B cell (primary cell): ENCODE measurements at places on chromosomes 2 and 18.

DNA sequence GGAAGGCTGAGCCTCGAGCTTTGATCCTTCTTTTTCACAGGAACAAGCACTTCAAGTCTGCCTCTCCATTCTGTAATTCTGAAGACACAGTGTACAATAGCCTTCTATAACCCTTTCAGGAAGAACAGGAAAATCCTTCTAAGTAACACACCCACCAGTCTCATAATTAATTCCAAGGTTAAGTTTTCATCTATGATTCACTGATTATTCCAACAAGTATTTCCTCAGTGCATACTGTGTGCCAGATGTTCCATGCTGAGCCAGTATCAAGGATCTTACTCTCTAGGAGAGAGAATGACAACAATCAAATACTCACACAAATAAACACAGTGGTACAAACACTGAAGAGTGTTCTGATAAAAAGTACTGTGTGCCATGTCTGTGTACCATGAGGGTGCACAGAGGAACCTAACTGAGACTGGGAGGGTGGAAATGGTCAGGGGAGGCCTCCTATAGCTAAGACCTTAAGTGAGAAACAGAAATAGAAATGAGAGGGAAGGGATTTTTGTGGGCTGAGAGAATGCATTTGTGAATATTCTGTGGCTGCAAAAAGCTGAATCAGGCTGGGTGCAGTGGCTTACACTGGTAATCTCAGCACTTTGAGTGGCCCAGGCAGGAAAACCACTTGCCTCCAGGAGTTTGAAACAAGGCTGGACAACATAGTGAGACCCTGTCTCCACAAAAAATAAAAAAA, 7.3 kb upstream of the MTLN start:
- peaks cover 28% of the 10 kb centered on the region for H3K27me3 ChIP-seq
- H3K4me1 ChIP-seq = no peaks in the 10 kb centered on the region
- no peak for DNase-seq

DNA sequence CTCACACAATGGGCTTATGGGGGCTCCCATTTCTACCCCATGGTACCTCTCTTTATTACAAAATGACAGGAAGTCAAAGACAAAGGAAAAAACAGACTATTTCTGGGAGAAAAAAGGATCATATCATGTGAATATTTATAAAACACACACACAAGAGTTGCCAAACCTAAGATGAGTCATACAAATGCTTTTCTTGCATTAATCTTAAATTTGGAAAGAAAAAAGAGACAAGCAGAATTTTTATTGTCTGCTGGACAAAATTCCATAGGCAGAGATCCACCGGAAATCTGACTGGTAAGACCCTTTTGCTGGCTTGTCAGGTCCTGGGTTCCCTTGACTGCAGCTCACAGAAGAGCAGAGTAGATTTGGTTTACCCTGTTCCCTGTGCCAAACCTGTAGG, 1732.3 kb upstream of the PIK3C3 start:
- no peaks in the 10 kb centered on the region for H3K4me1 ChIP-seq
- H3K4me3 ChIP-seq = no peak overlapping the region
- no peaks in the 10 kb centered on the region for H3K27me3 ChIP-seq
- DNase-seq = no peak

DNA sequence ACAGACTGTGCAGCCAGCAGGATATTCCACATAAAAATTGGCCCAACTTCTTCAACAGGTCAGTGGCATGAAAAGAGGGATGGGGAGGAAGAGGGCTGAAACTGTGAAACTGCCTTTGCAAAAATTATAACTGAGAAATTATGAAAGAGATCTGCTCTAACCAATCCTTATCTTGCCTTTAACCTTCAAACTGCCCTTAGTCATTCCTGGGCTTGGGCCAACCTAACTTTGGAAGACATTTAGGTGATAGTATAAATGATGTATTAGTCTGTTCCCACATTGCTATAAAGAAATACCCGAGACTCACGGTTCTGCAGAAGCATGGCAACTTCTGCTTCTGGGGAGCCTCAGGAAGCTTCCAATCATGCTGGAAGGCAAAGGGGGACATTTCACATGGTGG, 74.5 kb downstream of the RPL31 start:
- H3K36me3 ChIP-seq = no peaks in the 10 kb centered on the region
- no peaks in the 10 kb centered on the region for H3K4me1 ChIP-seq
- no peak overlapping the region for H3K27ac ChIP-seq

DNA sequence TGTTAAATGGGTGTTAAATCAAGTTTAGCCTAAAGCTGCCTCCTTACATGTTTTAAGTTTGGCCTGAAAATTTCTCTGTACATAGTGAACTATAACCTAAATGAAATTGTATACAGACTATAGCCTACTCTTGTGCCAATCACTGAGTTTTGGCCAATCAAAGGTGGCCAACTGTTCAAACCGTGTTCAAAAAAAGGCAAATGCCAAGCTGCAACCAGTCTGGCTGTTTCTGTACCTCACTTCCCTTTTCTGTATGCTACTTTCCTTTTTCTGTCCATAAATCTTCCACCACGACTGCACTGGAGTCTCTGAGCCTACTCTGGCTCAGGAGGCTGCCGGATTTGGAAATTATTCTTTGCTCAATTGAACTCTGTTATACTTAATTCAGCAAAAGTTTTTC, 121.0 kb downstream of the SPOPL start:
- no peaks in the 10 kb centered on the region for H3K36me3 ChIP-seq
- no peak overlapping the region for H3K4me3 ChIP-seq
- no peaks in the 10 kb centered on the region for H3K27me3 ChIP-seq
- no peak for DNase-seq

GRCh38 chr2:31176742-31177141, 38.5 kb upstream of the GALNT14 start:
- no peaks in the 10 kb centered on the region for H3K27me3 ChIP-seq
- H3K36me3 ChIP-seq = no peaks in the 10 kb centered on the region
- H3K4me3 ChIP-seq = no peak overlapping the region
- H3K27ac ChIP-seq = no peak overlapping the region
- H3K4me1 ChIP-seq = peaks cover 4% of the 10 kb centered on the region
- no peak for DNase-seq

- H3K27ac ChIP-seq = no peak overlapping the region
- H3K4me3 ChIP-seq = no peak overlapping the region
- H3K36me3 ChIP-seq = no peaks in the 10 kb centered on the region
- no peaks in the 10 kb centered on the region for H3K27me3 ChIP-seq
- DNase-seq = no peak
Observed at GRCh38 chr2:68565273-68565672, 78.1 kb upstream of the PROKR1 start.

DNA sequence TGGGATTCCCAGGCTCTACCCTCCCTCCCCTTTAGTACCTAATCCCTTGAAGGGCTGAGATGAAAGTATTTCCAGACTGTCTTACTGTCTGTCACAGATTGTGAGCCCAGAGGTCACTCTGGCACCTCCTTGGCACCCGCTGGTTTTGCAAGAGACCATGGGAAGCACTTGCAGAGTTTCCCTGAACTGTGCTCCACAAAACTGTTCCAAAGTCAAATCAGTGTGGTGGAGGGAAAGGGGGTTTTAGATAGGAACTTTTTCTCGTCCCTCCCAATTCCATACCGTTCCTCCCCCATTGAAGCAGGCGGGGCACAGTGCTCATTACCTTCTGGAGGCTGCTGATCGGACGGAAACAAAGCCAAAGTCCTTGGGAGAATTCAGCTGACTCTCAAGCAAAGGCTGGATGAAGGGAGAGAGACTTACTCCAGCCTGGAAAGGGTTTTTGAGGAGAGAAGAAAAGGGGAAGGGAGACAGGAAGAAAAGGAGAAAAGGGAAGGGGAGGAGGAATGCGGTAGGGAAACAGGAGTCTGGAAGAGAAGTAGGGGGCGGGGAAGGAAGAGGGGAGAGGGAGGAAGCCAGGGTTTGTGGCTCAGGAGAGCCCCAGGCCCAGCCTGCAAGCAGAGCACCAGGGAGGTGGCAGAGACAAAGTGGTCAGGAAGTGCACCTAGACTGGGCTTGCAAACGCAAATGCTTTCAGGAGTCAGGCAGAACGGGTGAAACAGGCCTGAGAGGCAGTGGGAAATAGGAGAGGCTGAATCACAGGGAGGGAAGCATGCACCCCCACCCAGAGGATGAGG, 88.4 kb upstream of the SP3 start:
- H3K4me3 ChIP-seq = no peak overlapping the region
- H3K27me3 ChIP-seq = no peaks in the 10 kb centered on the region
- H3K4me1 ChIP-seq = no peaks in the 10 kb centered on the region
- DNase-seq = no peak
- no peaks in the 10 kb centered on the region for H3K36me3 ChIP-seq

DNA sequence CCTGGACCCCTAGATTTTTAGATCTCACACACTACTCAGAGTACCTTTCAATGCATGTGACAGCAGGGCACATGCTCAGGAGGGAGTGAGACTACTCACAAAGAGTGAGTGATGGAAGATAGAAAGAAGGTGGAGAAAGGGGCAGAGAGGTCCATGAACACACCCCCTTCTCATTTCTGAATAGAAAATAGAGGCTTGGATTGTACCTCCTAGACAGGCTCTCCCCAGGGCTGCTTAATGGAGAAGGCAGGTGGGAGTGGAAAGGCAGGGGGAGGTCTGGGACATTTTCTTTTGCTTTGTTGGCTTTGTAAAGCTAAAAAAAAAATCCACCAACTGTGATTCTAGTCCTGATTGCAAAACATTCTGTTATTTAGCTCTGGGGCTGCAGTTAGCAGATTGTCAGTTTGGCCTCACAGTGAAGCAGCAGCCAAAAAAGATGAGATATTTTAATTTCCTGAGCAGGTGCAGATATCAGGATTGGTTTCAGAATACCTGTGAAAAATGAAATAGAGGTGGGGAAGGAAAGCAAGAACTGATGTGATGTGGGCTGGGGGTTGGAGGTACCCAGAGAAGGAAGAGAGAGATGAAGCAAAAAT, 119.3 kb upstream of the GYPC start:
- no peak for DNase-seq
- no peak overlapping the region for H3K4me3 ChIP-seq
- peaks cover 5% of the 10 kb centered on the region for H3K27me3 ChIP-seq
- no peaks in the 10 kb centered on the region for H3K36me3 ChIP-seq
- H3K4me1 ChIP-seq = no peaks in the 10 kb centered on the region

DNA sequence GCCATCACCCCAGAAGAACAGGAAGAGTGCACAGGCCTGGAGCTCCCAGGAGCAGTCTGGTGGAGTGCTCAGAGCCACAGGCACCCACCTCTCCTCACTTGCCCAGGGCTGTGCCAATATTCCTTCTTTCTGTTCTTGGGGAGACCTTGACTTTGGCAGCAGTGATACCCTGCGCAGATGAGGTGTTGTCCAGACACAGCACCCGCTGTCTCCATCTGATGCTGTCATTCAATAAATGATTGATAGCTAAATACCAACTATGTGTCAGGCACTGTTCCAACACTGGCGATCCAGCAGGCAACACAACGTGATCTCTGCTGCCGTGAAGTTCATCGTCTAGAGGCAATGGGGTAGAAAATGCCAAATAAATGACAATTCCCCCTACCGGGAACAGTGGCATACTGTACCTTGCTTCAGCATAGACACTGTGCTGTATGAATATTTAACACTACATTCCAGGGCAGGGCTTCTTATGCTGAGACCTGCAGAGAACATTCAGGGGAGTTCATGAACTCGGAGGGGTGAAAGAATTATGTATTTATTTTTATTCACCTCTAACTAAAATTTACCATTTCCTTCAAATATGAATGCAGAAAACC, 320.5 kb upstream of the NCKAP5 start:
- peaks cover 13% of the 10 kb centered on the region for H3K4me1 ChIP-seq
- H3K4me3 ChIP-seq = no peak overlapping the region
- no peaks in the 10 kb centered on the region for H3K36me3 ChIP-seq
- DNase-seq = no peak
- H3K27ac ChIP-seq = no peak overlapping the region
- H3K27me3 ChIP-seq = no peaks in the 10 kb centered on the region

- H3K27ac ChIP-seq = no peak overlapping the region
- no peaks in the 10 kb centered on the region for H3K4me1 ChIP-seq
- H3K27me3 ChIP-seq = no peaks in the 10 kb centered on the region
- H3K36me3 ChIP-seq = no peaks in the 10 kb centered on the region
Observed at GRCh38 chr2:39338502-39338901, 94.7 kb upstream of the CDKL4 start.
